ENCODE measurements at places on chromosomes 12 and 14.

DNA sequence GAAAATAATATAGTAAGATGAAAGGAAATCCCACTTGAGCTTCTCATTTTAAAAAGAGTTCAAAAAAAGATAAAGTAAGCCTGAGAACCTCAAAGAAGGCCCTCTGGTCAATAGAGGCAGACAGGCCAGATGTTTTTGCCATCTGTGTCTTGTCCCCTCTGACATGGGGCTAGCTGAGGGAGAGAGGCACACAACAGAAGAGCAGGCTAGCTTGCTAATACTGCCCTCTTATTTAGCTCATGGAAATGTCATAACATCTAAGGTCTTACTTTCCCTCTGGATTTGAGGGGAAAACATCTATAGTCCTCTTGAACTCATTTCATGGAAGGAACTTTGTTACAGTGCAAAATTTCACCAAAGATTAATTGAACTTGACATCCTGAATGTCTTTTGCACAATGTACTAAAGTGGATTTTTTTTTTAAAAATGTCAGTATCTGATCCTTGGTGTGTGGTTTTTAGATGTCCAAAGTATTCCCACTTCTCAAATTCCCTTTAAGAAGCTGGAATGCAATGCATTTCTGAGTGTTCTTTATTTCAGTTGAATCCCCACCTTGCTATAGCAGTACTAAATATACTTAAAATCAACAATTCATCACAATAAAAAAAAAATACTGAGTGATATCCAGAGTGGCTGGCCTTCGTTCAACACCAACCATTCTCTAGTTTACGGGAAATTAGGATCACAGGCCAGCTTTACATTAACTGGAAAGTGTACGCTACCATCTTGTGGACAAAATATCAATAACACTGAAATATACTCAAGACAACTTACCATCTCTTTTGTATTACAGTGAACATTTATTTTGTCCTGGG, 176.7 kb downstream of the PAH start:
- DNase-seq, result no peak

GRCh38 chr12:125271892-125272291, 206.7 kb downstream of the AACS start:
- no peak for DNase-seq

DNA sequence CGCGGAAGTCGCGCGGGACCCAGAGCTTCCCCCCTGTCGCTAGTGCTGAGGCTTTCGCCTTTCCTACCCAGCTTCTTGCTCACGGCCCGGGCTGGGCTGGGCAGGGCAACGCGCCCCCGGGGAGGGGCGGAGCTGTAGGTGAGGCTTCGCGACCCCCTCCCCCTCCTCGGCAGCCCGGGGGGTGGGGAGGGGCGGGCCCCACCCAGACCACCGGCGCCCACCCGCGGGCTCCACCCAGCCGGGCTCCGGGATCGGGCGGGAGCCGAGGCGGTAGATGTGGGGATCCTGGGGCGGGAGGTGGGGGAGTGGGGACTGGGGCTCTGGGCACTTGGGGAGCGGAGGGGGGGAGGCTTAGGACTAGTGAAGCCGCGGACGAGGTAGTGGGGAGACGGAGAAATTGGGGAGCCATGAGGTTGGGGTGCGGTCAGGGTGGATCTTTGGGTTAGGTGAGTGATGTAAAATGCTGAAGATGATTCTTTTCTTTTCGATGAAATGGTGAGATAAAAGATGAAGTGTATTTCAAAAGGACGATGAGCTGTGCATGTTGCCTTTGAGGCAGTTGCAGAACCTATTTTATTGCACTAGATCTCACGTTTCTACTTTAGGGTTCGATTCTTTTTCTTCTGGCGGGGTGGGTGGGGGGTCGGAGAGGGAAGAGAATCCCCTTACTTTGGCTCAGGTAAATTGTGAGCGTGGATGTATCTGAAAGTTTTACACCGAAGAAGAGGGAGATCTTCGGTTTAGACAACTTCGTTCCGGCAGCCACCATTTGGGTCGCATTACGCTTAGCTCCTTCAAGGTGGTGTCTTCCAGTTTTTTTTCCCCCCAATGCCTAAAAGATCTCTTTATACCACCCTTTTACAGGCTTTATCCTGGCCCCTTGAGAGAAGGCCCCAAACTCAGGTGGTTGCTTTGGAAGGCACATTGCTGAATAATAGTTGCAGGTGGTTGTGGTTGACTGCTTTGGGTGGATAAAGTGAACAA, 619 bp downstream of the ERC1 start:
- no peak for DNase-seq

DNA sequence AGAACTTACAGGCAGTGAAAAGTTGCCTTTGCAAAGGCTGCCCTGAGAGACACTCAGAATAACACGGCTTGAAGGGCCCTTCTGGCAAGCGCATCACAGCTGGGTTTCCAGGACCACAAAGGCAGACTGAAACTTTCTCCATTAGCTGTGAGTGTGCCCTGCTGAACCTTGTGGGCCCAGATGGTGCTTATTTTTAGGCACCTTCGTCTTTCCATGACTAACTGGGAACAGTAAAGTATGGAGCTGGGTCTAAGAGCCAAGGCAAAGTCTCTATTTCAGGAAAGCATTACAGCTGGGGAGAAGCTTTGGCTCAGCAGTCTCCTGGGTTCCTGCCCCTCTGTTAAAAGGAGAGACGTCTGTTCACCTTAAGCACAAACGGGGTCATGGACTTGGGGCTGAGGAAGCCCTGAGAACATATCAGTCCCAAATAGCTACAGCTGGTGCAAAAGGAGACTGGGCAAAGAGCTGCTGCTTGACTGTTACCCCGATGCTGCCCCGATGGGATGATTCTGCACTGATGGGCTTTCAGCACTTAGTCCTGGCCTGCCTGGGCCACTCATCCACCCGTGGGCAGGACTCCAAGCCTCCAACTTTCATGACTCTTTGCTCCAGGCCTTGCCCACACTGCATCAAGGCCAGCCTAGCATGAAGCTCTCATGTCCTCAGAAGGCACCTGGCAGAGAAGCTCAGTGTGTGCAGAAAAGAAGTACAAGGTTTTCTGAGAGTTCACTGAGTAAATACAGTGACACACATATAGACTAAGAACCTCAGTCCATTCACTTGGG, 248.3 kb downstream of the PHLDA1 start:
- no peak for DNase-seq

- DNase-seq, result no peak
Measured at GRCh38 chr14:55274146-55274545, 2.9 kb downstream of the FBXO34 start.

DNA sequence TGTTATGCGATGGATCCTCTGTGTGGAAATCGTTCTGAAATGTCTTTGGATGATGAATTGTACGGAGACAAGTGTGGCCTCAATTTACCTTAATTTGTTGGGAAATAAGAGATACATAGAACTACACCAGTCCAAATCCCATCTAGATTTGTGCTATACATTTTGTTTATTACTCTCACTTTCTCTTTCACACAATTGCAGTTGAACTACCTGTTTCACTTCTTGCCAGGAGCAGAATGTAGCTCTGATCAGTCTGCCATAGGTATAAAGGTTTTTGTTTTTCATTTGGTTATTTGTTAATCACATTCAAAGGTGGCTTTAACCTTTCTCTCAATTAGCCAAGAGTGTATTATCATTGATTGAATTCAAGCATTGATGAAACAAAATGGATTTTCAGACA, 268.2 kb downstream of the SNAPC1 start:
- no peak for DNase-seq

GRCh38 chr14:94697773-94698556, 71.9 kb downstream of the GSC start:
- no peak for DNase-seq

DNA sequence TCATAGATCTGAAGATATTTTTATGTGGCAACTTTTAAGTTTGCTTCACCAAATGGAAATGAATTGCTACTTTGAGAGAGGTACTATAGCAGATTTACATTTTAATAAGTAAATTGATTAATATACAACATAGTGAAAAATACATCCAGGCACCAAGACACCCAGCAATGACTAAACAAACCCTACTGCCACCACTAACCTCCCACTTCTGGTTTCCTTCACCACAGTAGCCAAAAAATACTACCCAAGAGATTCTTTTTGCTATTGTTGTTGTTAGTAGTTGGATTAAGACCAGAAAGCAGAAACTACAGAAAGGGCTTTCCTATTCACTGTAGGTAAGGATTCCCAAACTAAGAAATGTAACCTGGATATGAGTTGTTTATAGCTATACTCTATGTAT, 54.1 kb downstream of the COCH start:
- no peak for DNase-seq

GRCh38 chr12:97159377-97159776, 252.3 kb downstream of the NEDD1 start:
- no peak for DNase-seq

GRCh38 chr14:68361231-68361630, 431.6 kb downstream of the ZFP36L1 start:
- no peak for DNase-seq

GRCh38 chr12:89621521-89621920, 87.1 kb downstream of the ATP2B1 start:
- DNase-seq, result no peak

- no peak for DNase-seq
Measured at GRCh38 chr14:66509874-66510273, 1.9 kb downstream of the GPHN start.

- DNase-seq, result no peak
Measured at GRCh38 chr14:50937325-50937724, 7.0 kb downstream of the PYGL start.

- no peak for DNase-seq
Measured at GRCh38 chr14:77924141-77924948, 124.4 kb downstream of the ADCK1 start.

- no peak for DNase-seq
Measured at GRCh38 chr14:49992448-49992847, 99.6 kb downstream of the ARF6 start.

- no peak for DNase-seq
Measured at GRCh38 chr12:51517800-51518199, 73.2 kb upstream of the SCN8A start.

- no peak for DNase-seq
Measured at GRCh38 chr12:13839365-13840336, 141.8 kb downstream of the GRIN2B start.

DNA sequence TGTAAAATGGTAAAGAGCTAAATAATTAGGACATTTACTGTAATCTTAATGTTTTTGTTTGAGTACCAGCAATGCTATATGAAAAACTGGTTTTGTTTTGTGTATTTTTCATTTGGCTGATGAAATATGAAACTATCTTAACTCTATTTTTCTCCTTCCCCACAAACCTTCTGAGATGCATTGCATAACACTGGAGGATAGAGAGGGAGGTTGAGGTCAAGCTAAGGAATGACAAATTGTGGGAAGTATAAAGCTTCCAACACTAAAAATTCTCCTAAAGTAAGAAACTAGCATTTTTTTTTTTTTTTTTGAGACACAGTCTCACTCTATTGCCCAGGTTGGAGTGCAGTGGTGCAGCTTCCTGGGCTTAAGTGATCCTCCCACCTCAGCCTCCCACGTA, 31.5 kb upstream of the SRP54 start:
- DNase-seq, result no peak

GRCh38 chr14:102154821-102155549, 15.3 kb downstream of the WDR20 start:
- DNase-seq, result no peak

DNA sequence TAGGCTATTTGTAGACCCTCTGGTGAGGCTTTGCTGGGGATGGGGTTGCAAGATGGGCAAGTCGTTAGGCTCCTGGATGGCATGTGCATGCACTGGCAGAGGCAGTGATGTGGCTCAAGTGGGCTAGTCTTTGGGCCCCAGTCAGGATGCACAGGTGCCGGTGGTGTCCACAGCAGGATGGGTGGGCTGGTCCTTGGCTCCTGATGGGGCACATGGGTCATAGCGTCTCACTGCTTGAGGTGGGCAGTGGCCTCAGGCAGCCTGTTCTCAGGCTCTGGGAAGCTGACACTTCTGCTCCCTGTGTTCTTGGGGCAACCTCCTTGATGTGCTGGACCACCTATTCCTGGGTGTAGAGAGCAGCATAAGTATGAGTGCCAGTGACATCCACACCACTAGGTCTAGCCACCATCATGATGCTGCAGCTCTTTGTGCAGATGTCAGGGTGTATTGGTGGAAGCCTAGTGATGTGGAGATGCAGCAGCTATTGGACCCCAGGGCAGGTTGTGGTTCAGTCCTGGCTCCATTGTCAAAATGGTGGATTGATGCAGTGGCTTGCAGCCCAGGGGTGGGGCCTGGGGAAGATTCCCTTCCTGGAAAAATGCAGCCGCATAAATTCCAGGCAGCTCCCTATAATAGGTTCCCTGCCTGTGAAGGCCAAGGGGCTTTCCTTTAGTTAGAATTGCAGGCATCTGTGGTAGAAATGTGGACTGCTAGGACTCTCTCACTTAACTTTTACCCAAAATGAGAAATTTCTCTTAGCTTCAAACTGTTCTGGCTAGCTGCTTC, 742.5 kb upstream of the MDGA2 start:
- DNase-seq, result no peak

DNA sequence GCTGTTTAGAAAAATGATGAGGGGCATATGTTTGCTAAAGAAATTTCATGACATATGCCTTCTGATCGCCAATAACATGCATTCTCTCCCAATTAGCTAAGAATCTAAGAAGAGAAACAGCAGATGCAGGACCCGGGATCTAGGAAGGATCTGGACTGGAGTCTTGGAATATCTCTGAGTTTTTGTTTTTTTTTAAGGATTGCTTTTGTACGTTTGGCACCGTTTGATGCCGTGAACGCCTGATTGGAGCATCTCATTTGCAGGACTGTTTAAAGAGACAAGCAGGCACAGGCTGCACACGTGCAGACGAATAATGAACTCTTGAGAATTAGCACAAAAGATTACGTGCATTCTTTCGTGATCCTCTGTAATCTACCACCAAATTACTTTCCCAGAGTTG, 13.6 kb downstream of the EML1 start:
- DNase-seq, result no peak

DNA sequence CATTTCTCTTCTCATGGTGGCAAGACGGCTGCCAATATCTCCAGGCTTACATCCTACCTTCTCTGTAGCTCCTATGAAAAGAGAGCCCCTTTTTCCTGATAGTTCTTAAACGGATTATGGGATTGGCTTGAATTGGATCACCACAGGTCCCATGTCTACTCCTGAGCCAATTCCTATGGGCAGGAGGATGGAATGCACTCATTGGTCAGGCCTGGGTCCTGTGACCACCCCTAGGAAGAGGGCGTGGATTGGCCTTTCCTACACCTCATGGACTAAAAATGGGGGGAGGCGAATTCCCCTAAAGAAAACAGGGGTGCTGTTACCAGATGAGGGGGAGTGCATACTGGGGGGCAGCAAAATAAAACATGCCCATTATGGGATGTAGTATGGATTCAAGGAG, 108.8 kb downstream of the PTPN11 start:
- no peak for DNase-seq

GRCh38 chr12:121513464-121514183, 67.2 kb downstream of the KDM2B start:
- DNase-seq, result peak; percentile 87

- DNase-seq, result peak; percentile 86
Measured at GRCh38 chr12:112108202-112109079, at the start of gene NAA25. TSS of gene NAA25 (minus strand) at chr12:112108783. CDS start at chr12:112108773, 10 bp downstream.

DNA sequence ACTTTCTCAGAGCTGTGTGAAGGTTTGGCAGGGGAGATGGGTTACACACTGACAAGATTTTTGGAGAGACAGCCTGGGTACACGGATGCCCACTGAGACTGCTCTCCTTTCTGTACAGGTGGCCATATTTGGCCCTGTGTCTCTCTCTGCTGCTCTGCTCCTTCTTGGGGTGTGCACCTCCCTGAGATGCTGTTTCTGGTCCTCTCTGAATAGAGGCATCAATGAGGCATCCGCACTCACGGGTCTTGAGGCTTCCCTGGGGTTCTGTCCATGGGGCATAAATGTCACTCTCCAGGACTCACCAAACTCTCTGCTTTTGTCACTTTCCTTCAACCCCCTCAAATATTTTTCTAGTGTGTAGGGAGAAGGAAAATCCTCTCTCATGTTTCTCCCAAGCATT, 77.5 kb downstream of the TTC8 start:
- no peak for DNase-seq
